ENCODE measurements at places on chromosomes 13 and 19.

- no peak for DNase-seq
These were observed 66.4 kb upstream of the PCDH9 start for GRCh38 chr13:67296511-67296910.

GRCh38 chr19:35911173-35911572, 3.1 kb upstream of the TYROBP start:
- no peak for DNase-seq

DNA sequence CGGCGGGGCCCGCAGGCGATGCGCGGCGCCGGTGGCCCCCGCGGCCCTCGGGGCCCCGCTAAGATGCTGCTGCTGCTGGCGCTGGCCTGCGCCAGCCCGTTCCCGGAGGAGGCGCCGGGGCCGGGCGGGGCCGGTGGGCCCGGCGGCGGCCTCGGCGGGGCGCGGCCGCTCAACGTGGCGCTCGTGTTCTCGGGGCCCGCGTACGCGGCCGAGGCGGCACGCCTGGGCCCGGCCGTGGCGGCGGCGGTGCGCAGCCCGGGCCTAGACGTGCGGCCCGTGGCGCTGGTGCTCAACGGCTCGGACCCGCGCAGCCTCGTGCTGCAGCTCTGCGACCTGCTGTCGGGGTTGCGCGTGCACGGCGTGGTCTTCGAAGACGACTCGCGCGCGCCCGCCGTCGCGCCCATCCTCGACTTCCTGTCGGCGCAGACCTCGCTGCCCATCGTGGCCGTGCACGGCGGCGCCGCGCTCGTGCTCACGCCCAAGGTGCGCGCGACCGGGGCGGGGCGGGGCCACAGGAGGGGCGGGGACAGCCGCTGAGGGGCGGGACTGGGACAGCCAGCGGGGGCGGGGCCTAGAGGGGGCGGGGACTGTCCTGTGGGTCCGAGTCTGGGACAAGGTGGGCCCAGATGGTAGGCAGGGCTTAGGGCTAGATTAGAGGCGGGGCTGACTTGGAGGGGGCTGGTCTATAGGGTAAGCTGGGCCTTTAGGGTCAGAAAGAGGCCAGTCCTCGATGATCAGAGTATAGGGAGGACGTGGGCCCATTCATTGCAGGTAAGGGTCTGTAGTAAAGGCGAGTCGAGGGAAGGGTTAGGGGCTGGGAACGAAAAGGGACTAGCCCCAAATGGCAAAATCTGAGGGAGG, 5.1 kb downstream of the GRIN2D start:
- peak; percentile 87 for DNase-seq

- DNase-seq = peak; percentile 82
These were observed 3.0 kb downstream of the HPN start for GRCh38 chr19:35044317-35045117.

GRCh38 chr13:99363391-99363790, 56.2 kb upstream of the GPR183 start:
- no peak for DNase-seq

DNA sequence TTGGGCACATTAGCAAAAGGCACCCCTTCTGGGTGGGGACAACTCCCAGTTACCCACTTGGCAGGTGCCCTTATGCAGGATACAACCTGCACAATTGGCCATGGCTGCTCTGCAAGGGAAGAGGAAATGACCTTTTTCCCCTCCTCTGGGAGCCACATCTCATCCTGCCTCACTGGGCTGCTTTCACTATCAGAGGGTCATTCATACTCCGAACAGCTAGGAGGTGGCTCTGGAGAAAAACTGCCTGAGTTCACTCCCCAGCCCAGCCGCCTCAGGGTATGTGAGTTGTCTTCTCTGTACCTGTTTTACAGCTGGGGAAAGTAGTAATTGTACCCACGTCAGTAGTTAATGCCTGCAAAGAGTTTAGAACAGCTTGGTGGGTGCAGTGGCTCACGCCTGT, 7.1 kb upstream of the ACTN4 start:
- no peak for DNase-seq

DNA sequence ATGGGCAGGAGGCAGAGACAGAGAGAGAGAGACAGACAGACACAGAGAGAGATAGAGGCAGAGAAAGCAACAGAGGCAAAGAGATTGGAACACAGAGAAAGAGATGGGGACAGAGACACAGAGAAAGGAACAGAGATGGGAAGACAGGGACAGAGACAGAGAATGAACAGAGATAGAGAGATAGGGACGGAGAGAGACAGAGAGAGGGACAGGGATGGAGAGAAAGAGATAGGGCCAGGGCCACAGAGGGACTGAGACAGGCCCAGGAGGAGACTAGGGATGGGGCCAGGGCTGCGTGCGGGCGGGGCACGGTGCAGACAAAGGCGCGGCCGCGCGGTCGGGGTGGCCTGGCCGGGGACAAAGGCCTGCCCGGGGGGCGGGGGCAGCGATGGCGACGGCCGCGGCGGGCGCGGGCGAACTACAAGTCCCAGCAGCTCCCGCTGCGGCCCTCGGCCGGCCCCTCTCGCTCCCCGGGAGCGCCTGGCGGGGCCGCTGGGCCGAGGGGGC, at the start of gene ZNF358:
ZNF358 (plus strand) TSS at position 459 of the 507 bp plus-strand sequence. CDS start 3,140 bp downstream, outside the sequence.
- DNase-seq = peak; percentile 91

- peak; percentile 72 for DNase-seq
These were observed 4.4 kb upstream of the SBK3 start for GRCh38 chr19:55549500-55550320.

DNA sequence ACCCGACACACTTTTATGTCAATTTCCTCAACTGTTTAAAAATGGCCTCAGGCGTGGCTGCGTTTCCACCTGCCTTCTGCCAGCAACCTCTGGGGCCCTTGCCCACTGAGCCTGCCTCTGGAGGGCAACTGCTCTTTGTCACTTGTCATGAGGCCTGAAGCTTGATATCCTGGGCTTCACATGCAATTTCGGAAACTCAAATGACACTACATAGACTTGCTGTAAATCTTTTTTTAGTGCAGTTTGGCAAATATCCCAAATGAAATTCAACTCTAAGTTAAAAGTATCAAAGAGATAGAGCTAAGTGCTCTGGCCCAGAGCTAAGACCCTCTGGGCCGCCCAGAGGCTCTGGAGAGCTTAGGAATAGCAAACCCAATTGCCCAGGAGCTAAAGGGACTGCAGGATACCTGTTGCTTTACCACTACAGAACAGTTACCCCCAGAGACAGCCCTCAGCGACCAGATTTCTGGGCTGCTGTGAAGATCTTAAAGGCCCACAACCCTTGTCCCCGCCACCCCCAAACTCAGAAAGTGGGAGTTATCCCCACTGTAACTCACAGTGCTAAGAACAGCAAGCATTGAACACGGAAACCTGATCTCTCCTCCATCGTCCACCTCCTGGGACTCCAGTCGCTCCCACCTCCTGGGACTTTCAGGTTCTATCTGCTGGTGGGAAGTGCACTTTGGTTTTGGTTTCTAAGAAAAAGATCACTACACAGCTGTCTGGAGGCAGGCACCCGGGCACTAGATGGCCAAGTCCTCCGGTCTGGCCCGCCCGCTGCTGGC, 19.4 kb downstream of the GJA3 start:
- DNase-seq = no peak

- DNase-seq = no peak
These were observed 665 bp downstream of the ZNF497 start for GRCh38 chr19:58361900-58362271.

- no peak for DNase-seq
These were observed 1774.6 kb upstream of the PCDH20 start for GRCh38 chr13:63190219-63190618.

DNA sequence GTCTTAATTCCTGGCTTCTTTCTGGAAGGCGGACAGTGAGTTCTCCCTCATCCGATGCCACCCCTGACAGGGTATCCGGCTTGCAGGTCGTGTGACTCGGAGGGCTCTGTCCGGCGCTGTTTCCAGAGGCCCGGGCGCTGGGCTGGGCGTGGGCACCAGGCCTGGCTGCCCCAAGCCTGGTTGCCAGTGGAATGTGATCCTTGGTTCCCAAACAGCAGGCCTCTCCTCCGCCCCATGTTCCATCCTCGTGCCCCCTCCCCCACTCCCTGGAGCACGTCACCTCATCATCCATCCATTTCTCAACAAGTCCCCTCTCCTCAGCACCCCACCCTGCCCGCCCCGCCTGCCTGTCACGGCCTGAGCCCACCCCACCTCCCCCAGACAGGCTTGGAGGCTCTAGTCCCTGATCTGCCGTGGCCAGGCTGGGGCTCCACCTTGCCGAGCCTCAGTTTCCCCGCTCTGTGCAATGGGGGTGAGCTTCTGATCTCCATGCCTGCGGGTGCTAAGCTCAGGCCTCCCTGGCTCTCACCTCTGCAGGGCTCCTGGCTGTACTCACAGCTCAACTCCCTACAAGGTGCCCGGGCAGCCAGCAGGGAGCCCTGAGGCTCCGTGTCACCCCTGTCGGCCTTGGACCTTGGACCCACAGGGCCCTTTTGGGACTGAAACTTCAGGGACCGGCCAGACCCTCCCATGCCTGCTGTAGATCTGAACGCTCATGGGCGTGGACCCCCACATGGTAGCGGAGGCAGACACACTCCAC, 2.3 kb downstream of the TBXA2R start:
- no peak for DNase-seq

GRCh38 chr13:68107667-68108066, 877.5 kb upstream of the PCDH9 start:
- no peak for DNase-seq

DNA sequence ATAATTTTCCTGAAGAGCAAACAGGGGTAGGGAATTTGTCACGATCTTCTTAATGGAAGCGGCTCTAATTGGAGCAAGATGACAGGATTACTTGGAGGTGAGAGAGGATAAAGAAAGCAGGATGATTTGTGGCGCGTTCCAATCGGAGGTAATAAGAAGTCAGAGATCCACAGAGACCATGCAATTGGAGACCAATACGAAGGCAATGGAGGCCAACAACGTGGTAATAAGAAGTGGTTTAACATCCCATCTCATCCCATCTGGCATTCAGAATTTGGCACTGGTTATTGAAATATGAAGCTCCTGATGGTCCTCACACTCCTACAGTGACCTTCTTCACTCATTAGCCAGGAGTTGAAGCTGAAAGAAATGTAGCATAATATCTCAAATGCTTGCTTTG, 130.6 kb downstream of the DLEU7 start:
- DNase-seq = no peak

DNA sequence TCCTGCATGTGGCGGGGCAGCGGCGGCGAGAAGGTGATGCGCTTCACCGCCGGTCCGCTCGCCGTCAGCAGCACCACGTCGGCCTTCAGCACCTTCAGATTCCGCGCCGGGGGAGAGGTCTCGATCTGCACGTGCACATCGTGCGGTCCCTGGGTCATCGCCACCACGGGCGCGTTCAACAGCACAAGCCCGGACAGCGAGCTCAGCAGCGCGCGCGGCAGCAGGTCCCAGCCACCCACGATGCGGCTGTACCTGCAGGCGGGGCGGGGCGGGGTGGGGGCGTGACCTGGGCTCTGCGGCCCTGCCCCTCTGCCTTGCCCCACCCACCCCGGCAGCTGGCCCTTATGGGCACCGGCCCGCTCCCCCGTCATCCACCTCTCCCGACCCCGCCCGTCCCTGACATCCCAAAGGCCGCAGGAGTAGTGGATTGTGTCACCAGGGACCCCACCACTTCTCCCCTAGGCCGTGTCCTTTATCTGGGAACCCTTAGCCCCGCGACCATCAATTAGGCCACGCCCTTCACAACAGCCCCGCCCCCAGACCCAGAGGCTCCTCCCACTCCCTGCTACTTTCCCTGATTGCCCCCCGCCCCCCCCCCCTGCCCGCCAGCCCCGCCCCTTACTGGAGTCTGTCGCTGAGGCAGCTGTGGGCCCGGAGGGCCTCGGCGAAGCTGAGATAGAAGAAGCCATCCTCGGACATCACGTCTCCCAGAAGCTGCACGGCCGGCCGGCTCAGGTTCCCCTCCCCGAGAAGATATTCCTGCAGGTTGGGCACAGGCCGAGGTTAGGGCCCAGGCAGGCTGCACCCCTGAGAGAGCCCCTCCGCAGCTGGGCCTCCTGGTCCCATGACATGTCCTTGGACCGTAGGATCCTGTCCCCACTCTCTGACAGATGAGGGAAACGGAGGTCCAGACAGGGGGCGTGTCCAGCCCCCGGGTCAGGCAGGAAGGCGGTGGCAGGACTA, 6.1 kb downstream of the IL4I1 start:
- DNase-seq = peak; percentile 79

- DNase-seq = no peak
These were observed 229.4 kb downstream of the FGF14 start for GRCh38 chr13:102172406-102172805.

DNA sequence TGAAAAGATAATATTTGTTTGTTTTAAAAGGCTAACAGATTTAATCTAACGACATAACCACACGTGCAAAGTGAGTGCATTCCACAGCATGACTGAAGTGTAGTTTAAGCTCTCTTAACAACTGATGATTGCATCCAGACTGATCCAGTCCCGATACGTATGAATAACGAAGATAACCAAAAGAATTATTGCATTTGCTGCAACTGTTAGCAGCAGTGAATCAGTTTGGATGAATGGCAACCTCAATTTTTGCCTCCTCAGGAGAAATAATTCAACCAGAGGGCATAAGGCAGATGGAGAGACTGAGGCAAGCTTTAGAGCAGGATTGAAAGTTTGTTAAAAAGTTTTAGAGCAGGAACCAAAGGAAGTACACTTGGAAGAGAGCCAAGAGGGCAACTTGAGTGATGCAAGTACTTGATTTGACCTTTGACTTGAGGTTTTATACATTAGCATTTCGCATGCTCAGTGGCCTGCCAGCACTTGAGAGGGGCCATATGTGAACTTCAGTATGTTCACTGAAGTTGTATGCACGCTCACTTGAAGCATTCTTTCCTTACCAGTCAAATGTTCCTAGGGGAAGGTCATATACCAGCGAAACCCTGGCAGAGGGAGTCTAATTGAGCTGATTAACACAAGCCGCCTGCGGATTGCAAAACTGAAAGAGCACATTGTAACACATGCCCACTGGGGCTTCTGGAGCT, 835.0 kb upstream of the PCDH20 start:
- DNase-seq = no peak

DNA sequence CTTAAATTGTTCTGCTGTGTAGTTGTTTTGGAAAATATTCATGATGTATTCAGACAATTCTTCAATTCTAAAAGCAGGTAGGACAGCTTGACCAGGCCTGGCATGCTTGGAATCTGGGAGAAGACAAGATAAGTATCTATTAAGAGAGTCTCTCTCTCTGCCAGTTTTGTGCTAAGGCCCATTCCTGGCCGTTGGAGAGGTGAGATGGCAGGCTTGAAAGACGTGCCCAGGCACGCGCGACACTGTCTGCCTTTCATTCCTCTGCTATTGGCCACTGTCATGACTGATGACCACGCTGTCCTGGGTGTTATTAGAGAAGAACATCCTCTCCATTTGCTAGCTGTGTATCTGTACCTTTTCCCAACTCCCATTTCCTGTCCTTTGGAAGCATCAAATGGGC, 90.3 kb downstream of the LHFPL6 start:
- no peak for DNase-seq

GRCh38 chr19:35304036-35304435, 12.1 kb downstream of the MAG start:
- no peak for DNase-seq

DNA sequence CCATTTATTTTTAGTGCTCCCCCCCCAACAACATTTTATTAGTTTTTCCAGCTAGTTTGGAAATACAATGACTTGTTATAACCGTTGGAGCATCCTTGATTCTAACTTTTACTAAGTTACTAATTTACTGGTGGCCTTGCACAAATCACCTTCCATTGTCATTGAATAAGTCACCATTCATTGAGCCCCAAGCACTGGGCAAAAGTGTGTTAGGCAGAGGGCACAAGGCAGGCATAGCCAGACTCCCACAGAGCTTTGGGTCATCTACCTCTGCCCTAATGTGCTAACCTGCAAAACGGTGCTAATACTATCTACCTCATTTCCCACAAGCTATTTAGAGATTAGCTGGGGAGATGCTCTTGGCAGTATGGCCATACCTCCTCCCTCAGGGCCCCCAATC, 86.8 kb upstream of the RNF113B start:
- no peak for DNase-seq

- DNase-seq = peak; percentile 82
These were observed 58.3 kb upstream of the CLDN10 start for GRCh38 chr13:95494082-95494681.

- peak; percentile 70 for DNase-seq
These were observed 36.9 kb upstream of the GRTP1 start for GRCh38 chr13:113400621-113401451.
